Spleen (tissue), 13 donors: ENCODE measurements at places on chromosomes 16 and 17.

DNA sequence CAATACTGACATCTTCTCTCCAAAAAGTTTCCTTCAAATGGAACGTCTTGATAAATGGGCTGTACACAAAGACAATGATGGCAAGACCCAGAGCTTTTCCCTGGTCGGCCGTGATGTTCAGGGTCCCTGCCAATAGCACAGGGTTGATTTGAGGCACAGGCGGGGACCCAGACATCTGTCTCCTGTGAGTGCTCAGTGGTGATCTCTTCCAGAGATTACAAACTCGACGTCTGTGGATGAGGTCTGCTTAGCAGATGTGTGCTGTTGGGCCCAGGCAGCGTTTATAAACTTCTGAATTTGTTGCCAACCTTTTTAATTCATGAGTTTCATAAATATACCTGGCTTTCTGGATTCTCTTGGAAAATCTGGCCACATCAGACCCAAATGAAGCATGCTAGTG is 14.9 kb downstream of the CPPED1 start:
- no peak overlapping the region for H3K4me3 ChIP-seq
- H3K4me1 ChIP-seq: peaks cover 8% of the 10 kb centered on the region
- no peaks in the 10 kb centered on the region for H3K27me3 ChIP-seq
- no peak for DNase-seq

GRCh38 chr17:42744283-42744805 is 496 bp downstream of the EZH1 start:
- H3K4me3 ChIP-seq: peak overlapping the region; percentile 89
- H3K4me1 ChIP-seq: peaks cover 18% of the 10 kb centered on the region
- peak overlapping the region; percentile 97 for H3K27ac ChIP-seq
- no peaks in the 10 kb centered on the region for H3K27me3 ChIP-seq
- DNase-seq: no peak

DNA sequence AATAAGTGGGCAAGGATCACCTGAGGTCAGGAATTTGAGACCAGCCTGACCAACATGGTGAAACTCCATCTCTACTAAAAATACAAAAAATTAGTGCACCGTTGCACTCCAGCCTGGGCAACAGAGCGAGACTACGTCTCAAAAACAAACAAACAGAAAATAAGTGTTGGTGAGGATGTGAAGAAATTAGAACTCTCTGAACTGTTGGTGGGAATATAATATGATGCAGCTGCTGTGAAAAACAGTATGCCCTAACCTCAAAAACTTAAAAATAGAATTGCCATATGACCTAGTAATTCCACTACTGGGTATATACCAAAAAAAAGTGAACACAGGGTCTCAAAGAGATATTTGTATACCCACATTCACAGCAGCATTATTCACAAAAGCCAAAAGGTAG is 26.1 kb downstream of the GLG1 start:
- H3K4me1 ChIP-seq: peaks cover 5% of the 10 kb centered on the region
- no peak for DNase-seq
- H3K27ac ChIP-seq: no peak overlapping the region
- no peak overlapping the region for H3K4me3 ChIP-seq
- no peaks in the 10 kb centered on the region for H3K27me3 ChIP-seq

DNA sequence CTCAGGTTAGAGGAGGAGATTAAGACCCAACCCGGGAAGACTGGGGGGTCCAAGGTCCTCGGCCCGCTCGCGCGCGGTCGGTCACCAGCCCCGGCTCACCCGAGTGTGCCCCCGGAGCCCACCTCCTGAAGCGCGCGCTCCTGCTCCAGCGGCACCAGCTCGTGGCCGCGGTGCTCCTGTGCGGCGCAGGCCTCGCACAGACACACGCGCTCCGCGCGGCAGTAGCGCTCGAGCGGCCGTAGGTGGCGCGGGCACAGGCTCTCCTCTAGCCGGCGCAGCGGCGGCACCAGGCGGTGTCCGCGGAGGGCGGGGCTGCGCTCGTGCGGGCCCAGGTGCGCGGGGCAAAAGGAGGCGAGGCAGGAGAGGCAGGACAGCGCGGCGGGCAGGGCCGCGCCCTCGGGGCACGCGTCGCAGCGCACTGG is 618 bp downstream of the TRIM47 start:
- peaks cover 10% of the 10 kb centered on the region for H3K36me3 ChIP-seq
- H3K27ac ChIP-seq: peak overlapping the region; percentile 87
- H3K4me1 ChIP-seq: peaks cover 68% of the 10 kb centered on the region
- peak; percentile 95 for DNase-seq

GRCh38 chr17:37212179-37212578 is 163.6 kb upstream of the C17orf78 start:
- H3K27me3 ChIP-seq: no peaks in the 10 kb centered on the region
- no peak for DNase-seq
- no peak overlapping the region for H3K4me3 ChIP-seq
- peaks cover 38% of the 10 kb centered on the region for H3K36me3 ChIP-seq

- no peaks in the 10 kb centered on the region for H3K4me1 ChIP-seq
- H3K27ac ChIP-seq: no peak overlapping the region
- no peaks in the 10 kb centered on the region for H3K27me3 ChIP-seq
- H3K4me3 ChIP-seq: no peak overlapping the region
Observed at GRCh38 chr16:51674615-51675014, 523.5 kb upstream of the SALL1 start.

GRCh38 chr17:59950049-59950448 is 14.5 kb downstream of the RNFT1 start:
- DNase-seq: no peak
- no peaks in the 10 kb centered on the region for H3K4me1 ChIP-seq
- no peaks in the 10 kb centered on the region for H3K27me3 ChIP-seq
- H3K36me3 ChIP-seq: peaks cover 72% of the 10 kb centered on the region
- H3K4me3 ChIP-seq: no peak overlapping the region

GRCh38 chr16:88936008-88936555 is 40.9 kb downstream of the CBFA2T3 start:
- H3K36me3 ChIP-seq: no peaks in the 10 kb centered on the region
- DNase-seq: no peak
- H3K4me1 ChIP-seq: peaks cover 59% of the 10 kb centered on the region
- H3K4me3 ChIP-seq: peak overlapping the region; percentile 22
- peak overlapping the region; percentile 88 for H3K27ac ChIP-seq

- H3K4me1 ChIP-seq: peaks cover 22% of the 10 kb centered on the region
- no peak overlapping the region for H3K4me3 ChIP-seq
- DNase-seq: no peak
- no peaks in the 10 kb centered on the region for H3K36me3 ChIP-seq
- H3K27me3 ChIP-seq: no peaks in the 10 kb centered on the region
Observed at GRCh38 chr16:88566158-88566557, 4.0 kb upstream of the ZC3H18 start.

GRCh38 chr17:38539386-38539785 is 66.4 kb downstream of the SRCIN1 start:
- DNase-seq: no peak
- H3K27me3 ChIP-seq: peaks cover 31% of the 10 kb centered on the region
- H3K27ac ChIP-seq: no peak overlapping the region

DNA sequence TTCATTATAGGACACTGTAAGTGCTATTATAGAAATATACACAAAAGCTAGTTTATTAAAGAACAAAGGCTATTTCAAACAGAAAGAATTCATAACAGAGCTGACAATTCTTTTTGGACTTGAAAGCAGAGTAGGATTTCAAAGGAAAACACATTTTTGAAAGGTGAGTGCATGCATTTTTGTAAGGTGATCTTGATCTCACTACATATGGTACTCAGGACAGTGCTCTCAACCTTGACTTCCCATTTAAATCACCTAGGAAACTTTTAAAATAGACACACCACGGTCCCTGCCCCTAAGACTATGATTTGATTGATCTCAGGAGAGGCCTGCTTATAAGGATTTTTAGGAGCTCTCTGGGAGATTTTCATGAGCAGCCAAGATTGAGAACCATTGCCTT is 1362.0 kb downstream of the CDH8 start:
- H3K4me3 ChIP-seq: no peak overlapping the region
- H3K36me3 ChIP-seq: no peaks in the 10 kb centered on the region
- DNase-seq: no peak
- no peaks in the 10 kb centered on the region for H3K27me3 ChIP-seq
- H3K4me1 ChIP-seq: no peaks in the 10 kb centered on the region

- no peak overlapping the region for H3K27ac ChIP-seq
- no peak overlapping the region for H3K4me3 ChIP-seq
- H3K27me3 ChIP-seq: no peaks in the 10 kb centered on the region
- peak; percentile 87 for DNase-seq
- no peaks in the 10 kb centered on the region for H3K4me1 ChIP-seq
- no peaks in the 10 kb centered on the region for H3K36me3 ChIP-seq
Observed at GRCh38 chr17:74493331-74493833, 26.9 kb downstream of the CD300A start.

GRCh38 chr16:54341892-54342776 is 55.5 kb upstream of the IRX3 start:
- no peak overlapping the region for H3K4me3 ChIP-seq
- no peak for DNase-seq
- no peak overlapping the region for H3K27ac ChIP-seq
- H3K36me3 ChIP-seq: no peaks in the 10 kb centered on the region
- no peaks in the 10 kb centered on the region for H3K27me3 ChIP-seq

GRCh38 chr16:29699324-29700219 is 20.6 kb downstream of the QPRT start:
- no peak overlapping the region for H3K4me3 ChIP-seq
- H3K36me3 ChIP-seq: no peaks in the 10 kb centered on the region
- peak; percentile 51 for DNase-seq
- no peaks in the 10 kb centered on the region for H3K27me3 ChIP-seq

DNA sequence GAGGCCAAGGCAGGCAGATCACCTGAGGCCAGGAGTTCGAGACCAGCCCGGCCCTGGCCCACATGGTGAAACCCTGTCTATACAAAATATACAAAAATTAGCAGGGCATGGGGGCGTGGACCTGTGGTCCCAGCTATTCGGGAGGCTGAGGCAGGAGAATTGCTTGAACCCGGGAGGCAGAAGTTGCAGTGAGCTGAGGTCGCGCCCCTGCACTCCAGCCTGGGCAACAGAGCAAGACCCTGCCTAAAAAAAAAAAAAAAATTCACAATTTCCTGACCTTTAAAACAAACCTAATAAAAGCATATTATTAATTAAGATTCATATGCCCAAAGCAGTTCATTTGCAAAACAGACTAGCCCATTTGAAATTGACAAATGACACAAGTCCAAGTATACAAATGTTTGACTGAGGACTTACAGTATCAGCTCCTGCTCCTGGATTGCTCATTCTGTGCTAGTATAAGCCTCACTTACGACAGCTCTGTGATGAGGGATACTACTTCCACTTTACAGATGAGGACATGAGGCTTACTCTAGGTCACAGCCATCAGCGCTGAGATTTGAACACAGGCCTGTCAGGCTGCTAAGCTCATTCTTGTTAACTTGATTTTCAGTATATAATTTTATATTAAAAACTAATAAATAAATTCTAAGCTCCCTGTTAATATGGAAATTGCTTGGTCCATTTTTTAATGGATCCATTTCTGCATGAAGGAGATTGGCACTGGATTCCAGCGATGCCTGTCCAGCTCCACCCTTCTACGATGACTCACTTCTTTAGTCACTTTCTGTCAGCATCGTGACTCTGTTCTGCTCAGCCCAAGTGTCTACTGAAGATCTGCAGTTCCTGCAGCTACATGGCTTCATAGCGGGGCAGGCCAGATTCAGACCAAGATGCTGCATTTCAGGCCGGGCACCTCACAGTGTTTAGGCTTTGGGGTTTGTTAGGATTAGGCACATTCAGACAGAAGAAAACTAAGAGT is 88.2 kb downstream of the WDR59 start:
- H3K27me3 ChIP-seq: no peaks in the 10 kb centered on the region
- no peak overlapping the region for H3K4me3 ChIP-seq
- no peaks in the 10 kb centered on the region for H3K4me1 ChIP-seq
- DNase-seq: no peak

- H3K27me3 ChIP-seq: peaks cover 52% of the 10 kb centered on the region
- no peak overlapping the region for H3K27ac ChIP-seq
- no peak overlapping the region for H3K4me3 ChIP-seq
- H3K4me1 ChIP-seq: no peaks in the 10 kb centered on the region
- no peak for DNase-seq
Observed at GRCh38 chr17:34133350-34133749, 121.7 kb upstream of the CCL2 start.

DNA sequence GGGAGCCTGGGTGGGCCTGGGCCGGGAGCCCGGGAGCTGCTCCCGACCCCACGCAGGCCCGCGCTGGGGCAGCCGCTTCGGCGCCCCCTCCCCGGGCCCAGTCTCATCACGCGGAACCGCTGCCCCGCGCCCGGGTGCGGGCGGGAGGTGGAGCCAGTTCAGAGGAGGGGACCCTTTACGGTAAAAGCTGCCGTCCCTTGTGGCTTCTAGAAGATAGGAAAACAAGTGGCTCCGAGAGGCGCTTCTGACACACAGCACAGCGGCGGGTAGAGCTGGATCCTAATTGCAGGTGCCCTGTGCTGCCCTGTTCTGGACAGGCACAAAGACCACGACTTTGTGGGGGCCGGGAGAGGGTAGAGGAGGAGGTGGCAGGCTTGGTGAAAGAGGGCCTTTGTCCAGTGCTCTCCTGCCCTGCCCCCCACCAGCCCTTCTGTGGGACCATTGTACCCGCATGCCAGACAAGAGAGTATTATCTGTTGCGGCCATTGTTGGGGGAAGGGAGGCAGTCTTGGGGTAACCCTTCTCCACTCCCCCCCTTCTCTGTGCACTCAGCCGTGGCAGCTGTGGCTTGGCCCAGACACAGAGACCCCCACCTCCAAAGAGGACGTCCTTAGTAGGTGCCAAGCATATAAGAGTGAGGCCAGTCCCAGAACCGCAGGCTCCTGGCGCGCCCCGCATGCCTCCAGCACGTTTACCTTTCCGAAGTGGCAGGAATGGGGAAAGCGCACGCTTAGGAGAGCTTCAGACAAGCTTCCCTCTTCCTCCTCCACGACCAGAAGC is 736 bp downstream of the CNP start:
- H3K27me3 ChIP-seq: no peaks in the 10 kb centered on the region
- H3K36me3 ChIP-seq: peaks cover 9% of the 10 kb centered on the region
- H3K4me3 ChIP-seq: peak overlapping the region; percentile 85
- peak overlapping the region; percentile 91 for H3K27ac ChIP-seq
- peak; percentile 82 for DNase-seq

DNA sequence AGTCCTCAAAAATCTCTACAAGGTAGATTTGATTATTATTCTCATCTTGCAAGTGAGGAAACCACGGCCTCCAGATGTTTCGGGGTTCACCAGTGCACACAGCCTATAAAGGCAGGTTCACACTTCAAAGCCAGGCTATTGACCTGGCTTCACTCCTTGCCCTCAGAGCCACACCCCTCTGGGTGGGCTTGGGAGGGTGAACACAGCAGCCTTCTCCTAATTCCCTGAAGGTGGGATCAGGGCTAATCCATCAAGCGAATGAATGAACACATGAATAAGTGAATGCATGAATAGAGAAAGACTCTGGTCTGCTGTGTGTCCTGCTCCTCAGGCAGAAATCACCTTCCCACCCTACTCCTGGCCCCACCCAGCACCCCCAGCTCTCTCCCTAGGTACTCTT is 139.0 kb downstream of the CYLD start:
- H3K27ac ChIP-seq: no peak overlapping the region
- H3K27me3 ChIP-seq: no peaks in the 10 kb centered on the region
- DNase-seq: no peak
- H3K36me3 ChIP-seq: no peaks in the 10 kb centered on the region
- no peaks in the 10 kb centered on the region for H3K4me1 ChIP-seq

GRCh38 chr16:66528294-66528693 is 21.6 kb downstream of the TK2 start:
- no peak overlapping the region for H3K27ac ChIP-seq
- DNase-seq: no peak
- H3K4me3 ChIP-seq: no peak overlapping the region
- no peaks in the 10 kb centered on the region for H3K27me3 ChIP-seq
- H3K4me1 ChIP-seq: peaks cover 50% of the 10 kb centered on the region

GRCh38 chr17:67554634-67555033 is 163.1 kb upstream of the NOL11 start:
- DNase-seq: no peak
- no peaks in the 10 kb centered on the region for H3K27me3 ChIP-seq
- no peak overlapping the region for H3K27ac ChIP-seq
- no peaks in the 10 kb centered on the region for H3K36me3 ChIP-seq
- H3K4me1 ChIP-seq: peaks cover 5% of the 10 kb centered on the region
- H3K4me3 ChIP-seq: no peak overlapping the region
